ENCODE measurements at places on chromosomes 2 and 18. TPM values are rescaled to one million over a fixed set of nuclear protein-coding genes. Genes with fewer than 3 reads are reported as not detected.

The MARS2 gene
- 10.5 TPM for total RNA-seq

- no peak for DNase-seq
Observed at GRCh38 chr2:230773039-230773773, 60.6 kb downstream of the CAB39 start.

DNA sequence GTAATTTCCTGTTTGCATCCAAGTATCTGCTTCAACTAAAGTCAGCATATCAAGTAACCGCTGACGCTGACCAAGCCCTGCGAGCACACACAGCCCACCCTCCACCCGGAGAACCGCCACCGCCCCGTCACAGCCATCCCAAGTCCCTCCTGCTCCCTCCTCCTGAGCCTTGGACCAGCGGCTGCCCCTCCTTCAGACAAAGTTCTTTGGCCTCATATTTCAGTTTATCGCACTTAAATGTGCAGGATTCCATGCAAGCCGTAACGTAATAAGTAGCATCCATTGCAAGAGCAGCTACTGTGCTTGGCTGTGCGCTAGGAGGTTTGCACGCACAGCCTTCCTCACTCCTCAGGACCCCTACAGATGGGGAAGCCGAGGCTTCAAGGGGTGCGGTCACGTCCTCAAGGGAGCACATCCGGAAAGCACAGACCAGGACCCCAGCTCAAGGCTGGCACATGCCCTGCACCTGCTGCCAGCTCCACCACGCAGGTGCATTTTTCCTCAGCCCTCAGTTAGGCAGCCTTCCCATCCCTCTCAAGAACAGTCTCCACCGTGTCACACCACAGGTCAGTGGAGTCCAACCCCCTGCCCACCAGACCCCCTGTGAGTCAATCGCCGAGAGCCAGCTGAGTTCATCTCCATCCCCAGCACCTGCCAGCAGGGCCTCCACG, 17.1 kb downstream of the PXDN start:
- DNase-seq = peak; percentile 41

- DNase-seq = peak; percentile 12
Observed at GRCh38 chr2:118994778-118995177, 52.8 kb downstream of the MARCO start.
